ENCODE measurements at places on chromosomes 12 and 14. TPM values are rescaled to one million over a fixed set of nuclear protein-coding genes. Genes with fewer than 3 reads are reported as not detected.

- no peak overlapping the region for H3K27ac ChIP-seq
- H3K27me3 ChIP-seq, result peaks cover 5% of the 10 kb centered on the region
- no peaks in the 10 kb centered on the region for H3K4me1 ChIP-seq
- H3K4me3 ChIP-seq, result no peak overlapping the region
- no peak for DNase-seq
These were observed 647 bp downstream of the OR6C70 start for GRCh38 chr12:55469291-55469690.

DNA sequence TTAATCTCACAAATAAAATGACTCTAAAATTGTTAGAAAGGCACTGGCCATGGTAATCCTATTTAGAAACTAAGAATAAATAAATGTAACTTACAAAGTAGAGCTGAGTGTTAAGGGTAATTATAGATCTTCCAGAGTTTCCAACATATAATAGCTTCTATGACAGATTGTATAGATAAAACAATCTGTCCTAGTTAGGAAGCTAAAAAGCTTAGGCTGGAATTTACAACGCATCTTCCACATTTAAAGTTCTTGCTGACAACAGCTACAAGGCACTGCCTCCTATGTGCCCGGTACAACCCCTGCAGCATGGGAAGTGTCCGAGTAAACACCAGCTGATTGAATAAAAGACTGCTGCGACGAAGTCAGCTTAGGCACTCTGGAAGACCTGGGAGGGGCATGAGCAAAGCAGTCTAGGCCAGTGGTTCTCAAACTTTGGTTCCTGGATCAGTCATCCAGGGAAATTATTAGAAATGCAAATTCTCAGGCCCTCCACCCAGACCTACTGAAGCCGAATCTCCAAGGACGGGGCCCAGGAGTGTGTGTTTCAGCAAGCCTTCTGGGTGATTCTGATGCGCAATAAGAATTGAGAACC, 635.6 kb upstream of the TBX3 start:
- no peak for DNase-seq
- H3K4me3 ChIP-seq, result no peak overlapping the region
- H3K4me1 ChIP-seq, result no peaks in the 10 kb centered on the region
- H3K27me3 ChIP-seq, result no peaks in the 10 kb centered on the region
- no peaks in the 10 kb centered on the region for H3K36me3 ChIP-seq

GRCh38 chr14:96894966-96895365, 97.8 kb downstream of the VRK1 start:
- H3K4me1 ChIP-seq, result no peaks in the 10 kb centered on the region
- H3K36me3 ChIP-seq, result no peaks in the 10 kb centered on the region
- DNase-seq, result no peak

TPH2 gene
- not detected for total RNA-seq

Measured in natural killer cell (primary cell).